ENCODE measurements at places on chromosomes 13 and 19.

- DNase-seq: no peak
These were observed 218.3 kb upstream of the MAB21L1 start for GRCh38 chr13:35694549-35695447.

- no peak for DNase-seq
These were observed 8.7 kb upstream of the ZNF444 start for GRCh38 chr19:56132316-56132822.

DNA sequence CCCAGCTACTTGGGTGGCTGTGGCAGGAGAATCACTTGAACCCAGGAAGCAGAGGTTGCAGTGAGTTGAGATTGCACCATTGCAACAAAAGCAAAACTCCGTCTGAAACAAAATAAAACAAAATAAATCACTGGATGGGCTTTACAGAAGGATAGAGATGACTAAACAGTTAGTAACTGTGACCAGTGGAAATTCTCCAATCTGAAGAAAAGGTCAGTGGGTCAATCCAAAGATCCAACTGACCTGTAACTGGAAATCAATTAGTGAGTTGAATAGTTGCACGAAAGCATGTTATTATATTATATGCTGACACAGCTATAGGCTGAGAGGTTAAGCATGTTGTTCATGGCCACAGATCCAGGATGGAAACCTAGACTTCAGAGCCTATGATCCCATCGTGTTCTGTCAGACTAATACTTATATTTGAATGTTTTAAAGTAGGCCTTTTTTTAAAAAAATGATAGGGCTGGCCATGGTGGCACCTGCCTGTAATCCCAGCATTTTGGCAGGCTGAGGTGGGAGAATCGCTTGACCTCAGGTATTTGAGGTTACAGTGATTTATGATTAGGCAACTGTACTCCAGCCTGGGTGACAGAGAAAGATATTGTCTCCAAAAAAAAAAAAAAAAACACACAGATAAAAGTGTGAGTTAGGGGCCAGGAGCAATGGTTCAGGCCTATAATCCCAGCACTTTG is 1.4 kb downstream of the ECH1 start:
- no peak for DNase-seq

DNA sequence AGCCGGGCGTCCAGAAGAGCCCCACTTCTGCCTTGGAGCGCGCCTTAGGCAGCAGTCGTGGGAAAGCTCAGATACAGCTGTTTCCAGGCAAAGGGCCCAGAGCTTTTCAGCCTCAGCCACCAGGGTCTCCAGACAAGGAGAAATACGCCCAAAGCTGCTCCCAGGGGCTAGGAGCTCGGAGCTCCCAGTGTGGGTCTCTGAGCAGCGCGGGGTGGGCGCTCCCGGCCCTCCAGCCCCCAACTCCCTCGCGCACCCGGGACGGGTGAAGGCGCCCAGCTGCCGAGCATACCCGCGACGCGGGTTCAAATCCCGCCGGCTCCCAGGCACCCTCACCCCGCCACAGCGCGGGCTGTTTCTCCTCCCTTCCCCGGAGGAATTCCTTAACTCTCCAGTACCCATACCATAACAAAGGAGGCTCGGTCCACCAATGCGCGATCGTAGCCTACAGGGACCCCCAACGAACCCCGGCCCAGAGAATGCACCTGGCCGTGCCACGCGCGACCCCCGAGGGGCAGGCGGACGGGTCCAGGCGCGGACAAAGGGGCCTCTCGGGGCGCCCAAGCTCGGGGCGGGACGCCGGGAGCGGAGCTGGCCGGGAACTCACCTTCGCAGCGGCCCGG is 507 bp downstream of the COL4A1 start:
- no peak for DNase-seq

GRCh38 chr13:111017755-111018459 is 97.2 kb upstream of the ARHGEF7 start:
- no peak for DNase-seq

DNA sequence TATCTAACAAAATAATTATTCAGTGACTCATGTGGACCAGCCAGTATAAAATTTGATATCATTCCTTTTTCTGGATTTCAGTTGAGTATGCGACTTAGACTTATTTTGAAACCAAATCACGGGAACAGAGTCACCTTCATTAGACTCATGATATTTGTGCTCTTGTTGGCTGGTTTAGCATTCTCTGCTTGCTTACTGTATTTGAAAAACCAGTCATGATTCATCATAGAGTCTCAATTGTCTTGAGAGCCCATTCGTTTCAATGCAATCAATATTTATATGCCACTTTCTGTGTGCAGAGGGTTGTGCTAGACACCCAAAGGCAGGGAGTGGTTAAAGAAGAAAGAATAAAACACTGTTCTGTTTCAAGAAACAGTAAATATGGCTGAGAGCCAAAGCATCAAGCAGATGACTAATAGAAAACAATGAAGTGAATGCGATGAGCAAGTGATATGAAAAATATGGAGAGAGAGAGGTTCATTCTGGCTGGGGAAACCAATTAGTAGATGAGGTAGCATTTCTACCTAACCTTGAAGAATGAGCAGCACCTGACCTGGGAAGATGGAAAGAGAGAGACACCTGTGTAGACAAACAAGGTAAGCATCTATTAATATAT is 99.6 kb upstream of the MBNL2 start:
- DNase-seq: no peak

DNA sequence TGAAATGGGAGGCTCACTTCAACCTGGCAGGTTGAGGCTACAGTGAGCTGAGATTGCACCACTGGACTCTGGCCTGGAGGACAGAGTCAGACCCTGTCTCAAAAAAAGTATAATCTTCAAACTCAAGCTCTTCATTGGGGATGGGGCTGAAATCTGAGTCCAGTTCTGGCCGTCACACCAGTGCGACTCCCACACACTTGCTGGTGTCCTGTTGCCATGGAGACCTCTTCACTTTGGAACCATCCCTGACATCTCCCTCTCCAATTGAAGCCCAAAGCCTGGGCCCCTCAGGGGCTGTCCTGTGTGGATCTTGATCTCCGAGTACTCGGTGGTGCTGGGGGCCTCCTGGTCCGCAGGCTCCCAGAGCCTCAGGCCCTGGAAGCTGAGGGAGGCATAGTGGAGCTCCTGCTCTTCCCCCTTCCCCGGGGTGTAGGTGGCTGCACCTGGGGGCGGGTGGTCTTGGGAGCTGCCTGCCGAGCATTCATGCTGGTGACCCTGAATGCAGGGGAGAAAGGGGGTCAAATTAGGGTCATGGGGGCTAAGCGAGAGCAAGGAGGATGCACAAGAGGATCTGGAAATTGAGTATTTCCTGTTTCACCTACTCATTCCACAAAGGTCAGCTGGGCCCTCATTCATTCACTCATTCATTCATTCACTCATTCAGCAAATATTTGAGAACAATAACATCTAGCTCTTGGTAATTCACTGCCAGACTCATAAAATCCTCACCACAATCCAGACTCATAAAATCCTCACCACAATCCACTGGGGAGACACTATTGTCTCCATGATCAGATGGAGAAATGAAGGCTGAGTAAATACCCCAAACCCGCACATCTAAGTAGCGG is 11.0 kb downstream of the SIGLEC11 start:
- DNase-seq: no peak

- DNase-seq: no peak
These were observed 51.9 kb upstream of the PTPRS start for GRCh38 chr19:5392486-5392885.
